Stimulated activated CD8-positive, alpha-beta memory T cell treated with anti-CD3 and anti-CD28 coated beads, Interleukin-15, amount 100 ng/mL, for 4 hours (primary cell): ENCODE measurements at places on chromosomes 3 and 15.

- no peak for DNase-seq
Measured at GRCh38 chr15:76730262-76730661, 174.9 kb downstream of the SCAPER start.

GRCh38 chr3:143002727-143003126 is 1.4 kb downstream of the U2SURP start:
- no peak for DNase-seq

- no peak for DNase-seq
Measured at GRCh38 chr15:43329217-43329959, 985 bp downstream of the LCMT2 start.

DNA sequence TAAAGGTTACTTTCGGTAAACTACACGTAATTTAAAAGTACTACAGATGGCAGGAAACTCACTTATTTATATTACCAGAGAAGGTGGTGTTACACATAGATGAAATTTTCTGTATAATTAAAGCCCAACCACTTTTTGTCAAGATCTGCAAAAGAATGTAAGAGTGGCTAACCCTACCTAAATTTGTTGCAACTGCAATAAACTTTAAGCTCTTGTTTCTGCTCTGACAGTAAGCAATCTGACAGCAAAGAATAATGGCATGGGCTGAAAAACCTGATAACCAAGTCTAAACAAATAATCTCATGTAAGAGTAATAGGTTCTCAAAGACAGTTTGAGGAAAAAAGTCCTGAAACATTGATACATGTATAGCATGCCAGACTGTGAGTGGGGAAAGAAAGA is 897.3 kb downstream of the TUSC7 start:
- DNase-seq = no peak

GRCh38 chr3:130537673-130538304 is 20.8 kb downstream of the COL6A6 start:
- no peak for DNase-seq

DNA sequence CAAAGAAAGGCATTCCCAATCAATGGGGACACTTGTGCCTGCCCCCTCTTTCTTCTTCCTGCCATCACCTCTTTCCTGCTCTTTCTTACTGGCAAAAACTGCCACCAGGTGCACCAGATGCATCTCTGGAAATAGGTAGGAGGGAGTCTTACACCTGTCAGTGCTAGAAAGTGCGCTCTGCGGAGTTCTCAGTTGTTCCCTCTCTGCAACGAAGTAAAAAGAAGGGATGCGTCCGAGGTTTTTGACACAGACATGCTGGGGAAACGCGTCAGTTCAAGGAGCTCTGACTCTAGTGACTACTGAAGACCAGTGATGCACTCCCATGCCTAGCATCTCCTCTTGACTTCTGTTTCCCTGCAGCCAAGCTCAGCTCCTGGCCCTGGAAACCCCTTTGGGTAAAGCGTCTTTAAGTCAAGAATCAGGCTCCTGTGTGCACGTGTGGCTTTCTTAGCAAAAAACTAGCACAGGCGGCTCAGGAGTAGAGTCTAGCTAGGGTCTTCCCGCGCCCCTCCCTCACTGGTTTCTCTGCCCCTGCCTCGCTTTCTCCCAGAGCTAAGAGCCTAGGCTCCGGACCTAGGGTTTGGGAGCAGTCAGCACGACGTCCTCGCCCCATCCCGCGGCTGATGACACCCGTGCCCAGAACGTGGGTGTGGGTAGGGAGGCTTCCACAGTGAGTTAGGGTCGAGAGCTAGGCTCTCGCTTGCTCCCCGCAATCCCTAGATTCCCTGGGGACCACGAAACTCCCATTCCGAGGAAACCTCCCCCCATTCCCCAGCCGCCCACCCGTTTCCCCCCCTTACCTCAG is 564 bp upstream of the GRM7 start:
- DNase-seq = no peak

DNA sequence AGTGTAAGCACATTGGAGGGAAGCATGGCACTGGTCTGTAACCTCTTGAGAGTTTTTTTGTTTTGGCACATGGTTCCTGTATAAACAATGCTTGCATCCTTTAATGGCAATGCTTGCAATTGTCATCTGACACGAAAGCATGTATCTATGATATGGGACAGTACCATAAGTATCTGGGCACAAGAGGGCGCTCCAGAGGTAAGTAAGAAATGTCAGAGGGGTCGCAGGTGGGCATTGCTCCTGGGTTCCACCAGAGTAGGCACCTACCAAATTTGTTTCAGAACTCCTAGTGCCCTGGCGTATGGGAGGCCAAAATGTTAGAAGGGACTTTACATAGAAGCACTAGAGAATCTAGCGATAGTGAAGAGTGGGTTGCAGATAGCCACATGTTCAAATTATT is 58.7 kb upstream of the BCHE start:
- no peak for DNase-seq

DNA sequence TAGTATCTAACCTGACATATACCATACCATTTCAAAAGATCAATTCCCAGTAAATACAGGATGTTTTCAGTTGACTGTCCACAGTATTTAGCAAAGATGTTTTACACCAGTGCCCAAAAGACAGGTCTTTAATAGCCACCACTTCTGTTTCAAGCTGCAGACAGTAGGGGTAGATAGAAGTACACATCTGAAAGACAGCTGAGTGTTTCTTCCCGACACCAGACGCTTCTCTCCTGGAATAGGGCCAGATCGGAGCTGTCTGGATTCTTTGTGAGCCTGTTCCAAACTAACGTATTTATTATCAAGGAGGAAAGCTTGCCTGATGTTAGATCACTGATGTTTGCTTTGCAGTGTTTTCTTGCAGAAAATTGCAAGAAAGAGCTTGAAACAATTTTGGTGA is 136.1 kb upstream of the RBMS3 start:
- no peak for DNase-seq

GRCh38 chr3:144314946-144315345 is 343.3 kb downstream of the DIPK2A start:
- DNase-seq = no peak

DNA sequence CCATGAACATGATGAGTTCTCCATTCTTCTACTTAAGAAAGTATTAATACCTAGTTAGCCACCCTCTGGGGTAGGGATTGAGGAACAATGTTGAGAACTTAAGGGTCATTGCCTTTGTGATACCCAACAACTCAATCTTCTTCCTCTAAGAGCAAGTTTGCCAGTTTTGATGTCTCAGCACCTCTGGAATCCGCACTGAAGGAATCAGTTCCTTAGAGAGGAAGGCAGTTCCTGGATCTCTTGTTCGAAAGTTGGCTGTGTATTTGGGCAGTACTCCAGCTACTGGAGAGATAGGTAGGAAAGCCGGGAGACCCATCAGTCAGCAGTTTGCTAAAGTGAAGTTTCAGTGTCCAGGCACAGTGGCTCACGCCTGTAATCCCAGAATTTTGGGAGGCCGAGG is 35.6 kb upstream of the MTHFS start:
- no peak for DNase-seq

DNA sequence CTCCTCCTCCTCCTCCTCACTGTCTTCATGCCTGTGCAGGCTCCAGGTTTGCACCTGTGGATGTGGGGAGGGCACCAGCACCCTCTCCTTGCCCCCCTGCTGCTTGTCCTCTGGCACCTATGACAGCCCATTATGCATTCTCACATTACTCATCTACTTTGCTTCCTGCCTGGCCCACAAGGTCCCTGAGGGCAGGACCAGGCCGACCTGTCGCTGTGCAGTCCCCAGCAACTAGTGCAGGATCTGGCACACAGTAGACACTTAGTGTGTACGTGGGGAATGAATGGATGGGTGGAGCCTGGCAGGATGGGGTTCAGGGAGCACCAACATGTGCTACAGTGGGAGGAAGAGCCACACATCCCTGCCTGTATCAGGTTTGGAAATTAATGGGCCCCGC is 58.3 kb upstream of the TMEM115 start:
- no peak for DNase-seq

DNA sequence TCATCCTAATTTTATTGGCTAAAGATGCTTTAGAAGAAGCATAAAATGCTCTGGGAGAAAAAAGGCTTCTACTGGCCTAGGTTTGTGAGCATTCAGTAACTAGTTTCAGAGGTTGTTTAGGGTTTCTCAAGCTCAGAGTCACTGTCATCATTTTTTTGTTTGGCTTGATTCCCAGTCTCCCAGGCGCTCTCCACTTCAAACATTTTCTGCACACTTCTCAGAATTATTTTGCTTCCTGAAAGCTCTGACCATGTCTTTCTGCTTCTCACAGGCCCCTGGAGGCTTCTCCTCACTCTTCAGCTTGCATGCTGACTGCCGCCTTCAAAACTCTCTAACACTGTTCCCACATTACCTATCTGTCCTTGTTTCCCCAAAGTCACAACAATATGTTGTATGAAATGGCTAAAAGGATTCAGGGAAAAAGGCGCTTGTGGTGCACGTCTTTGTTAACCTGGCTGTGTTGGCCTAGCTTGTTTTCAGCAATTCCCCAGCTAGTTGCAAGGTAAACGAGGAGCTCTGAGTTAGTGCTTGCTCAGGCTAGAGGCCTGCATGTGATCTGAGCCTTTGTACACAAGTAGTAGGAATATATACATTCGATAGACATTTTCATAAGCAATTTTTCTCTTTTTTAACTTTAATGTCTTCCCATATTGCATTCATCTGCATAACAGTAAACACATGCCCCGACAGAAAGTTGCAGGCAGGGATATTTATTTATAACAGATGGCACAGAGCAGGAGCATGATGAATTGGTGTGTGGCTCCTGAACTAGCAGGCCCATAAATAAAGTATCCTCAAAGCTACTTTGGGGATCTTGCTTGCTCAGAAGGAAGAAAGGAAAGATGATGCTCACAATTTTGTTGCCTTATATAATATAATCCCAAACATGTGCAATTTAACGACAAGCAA is 129.2 kb upstream of the DPH6 start:
- DNase-seq = no peak

DNA sequence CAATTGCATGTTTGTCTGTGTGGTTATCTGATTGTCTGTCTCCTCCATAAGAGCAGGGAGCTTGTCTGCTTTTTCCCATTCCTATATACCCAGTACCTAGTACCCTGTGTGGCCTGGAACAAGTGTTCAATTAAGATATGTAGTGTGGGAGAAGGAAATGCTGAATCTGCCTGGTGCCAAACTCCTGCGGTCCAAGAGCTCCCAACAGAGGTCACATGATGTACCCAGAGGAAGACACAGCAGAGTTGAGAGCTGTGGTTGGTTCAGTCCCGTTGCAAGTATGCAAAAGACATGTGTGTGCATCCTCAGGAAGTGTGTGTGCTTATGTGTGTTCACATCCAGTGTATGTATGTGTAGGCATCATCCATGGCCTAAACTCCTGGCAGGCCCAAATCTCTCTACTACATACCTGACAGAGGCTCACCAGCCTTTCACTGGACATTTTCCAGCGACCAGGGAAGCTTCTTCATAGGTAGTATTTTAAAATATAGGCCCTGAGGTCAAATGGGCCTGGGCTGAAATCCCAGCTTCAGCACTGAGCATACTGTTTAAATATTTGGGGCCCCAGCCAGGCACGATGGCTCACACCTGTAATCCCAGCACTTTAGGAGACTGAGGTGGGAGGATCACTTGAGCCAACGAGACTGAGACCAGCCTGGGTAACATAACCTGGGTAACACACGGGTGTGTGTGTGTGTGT is 34.0 kb upstream of the ITGA11 start:
- DNase-seq = no peak

GRCh38 chr15:68667800-68668625 is 89.2 kb downstream of the CORO2B start:
- no peak for DNase-seq

- DNase-seq = no peak
Measured at GRCh38 chr3:196662711-196663571, 23.4 kb downstream of the NRROS start.

- DNase-seq = no peak
Measured at GRCh38 chr3:32577581-32578556, 7.2 kb upstream of the DYNC1LI1 start.

DNA sequence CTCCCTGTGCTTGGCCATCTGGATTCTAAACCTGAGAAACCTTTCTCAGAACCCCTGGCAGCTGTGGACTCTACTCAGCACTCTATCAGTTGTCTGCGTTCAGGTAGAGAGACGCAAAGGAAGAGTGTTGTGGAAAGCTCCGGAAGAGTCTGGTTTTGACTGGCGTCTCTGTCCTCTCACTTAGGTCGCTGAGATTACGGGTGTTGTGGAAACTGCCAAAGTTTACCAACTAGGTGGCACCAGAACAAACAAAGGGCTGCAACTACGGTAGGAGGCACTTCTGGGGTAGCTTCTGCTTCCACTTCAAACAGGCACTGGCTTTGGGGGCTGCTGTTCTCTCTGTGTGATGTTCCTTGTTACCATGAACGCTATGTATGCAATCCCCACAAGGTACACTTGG is 19.2 kb upstream of the ITPKA start:
- DNase-seq = no peak

- DNase-seq = no peak
Measured at GRCh38 chr3:5358911-5359310, 171.4 kb downstream of the EDEM1 start.

GRCh38 chr15:93553167-93553935 is 464.3 kb upstream of the RGMA start:
- DNase-seq = no peak

- DNase-seq = no peak
Measured at GRCh38 chr3:60220768-60221167, 1030.5 kb downstream of the FHIT start.

DNA sequence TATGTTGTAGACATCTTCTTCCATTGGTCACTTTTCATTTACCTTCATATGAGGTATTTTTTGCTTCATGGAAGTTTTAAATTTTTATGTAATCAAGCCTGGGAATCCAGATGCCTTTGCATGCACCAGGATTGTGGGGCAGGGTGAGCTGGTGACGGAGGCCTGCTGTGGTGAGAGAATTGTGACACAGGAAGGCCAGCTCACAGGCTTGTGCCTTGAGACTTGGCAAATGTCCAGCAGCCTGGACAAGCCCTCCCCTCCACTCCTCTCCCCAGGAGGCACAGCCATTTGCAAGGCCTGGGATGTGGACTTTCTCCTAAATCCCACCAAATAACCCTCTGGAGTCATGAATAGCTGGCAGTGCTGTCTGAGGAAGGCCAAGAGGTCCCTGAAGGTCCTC is 67.4 kb downstream of the RHCG start:
- no peak for DNase-seq
